ENCODE measurements at places on chromosomes 3 and 15. TPM values are rescaled to one million over a fixed set of nuclear protein-coding genes. Genes with fewer than 3 reads are reported as not detected.

DNA sequence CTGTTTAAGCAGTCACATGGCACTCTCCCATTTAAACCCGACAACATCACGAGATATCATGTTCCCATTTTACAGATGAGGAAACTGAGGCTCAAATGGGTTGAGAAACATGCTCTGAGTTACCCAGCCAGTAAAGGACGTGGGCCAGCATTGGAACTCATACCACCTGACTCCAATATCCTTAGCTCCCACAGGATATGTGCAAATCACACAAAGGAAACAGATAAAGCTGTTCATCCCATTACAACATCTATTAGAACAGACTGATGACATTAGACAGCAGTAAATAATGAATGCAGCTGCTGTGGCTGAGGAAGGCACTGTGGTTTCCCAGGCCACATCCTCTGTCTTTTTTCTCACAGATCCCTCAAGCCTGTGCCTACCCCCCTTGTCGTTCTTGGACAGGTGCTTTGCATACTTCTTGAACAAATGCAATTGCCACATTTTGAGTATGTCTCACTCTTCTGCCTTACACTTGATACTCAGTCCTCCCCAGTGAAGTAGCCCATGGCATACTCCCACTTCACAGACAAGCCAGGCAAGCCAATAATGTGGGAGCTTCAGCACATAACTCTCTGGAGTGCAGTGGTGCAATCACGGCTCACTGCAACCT lies 17.7 kb downstream of the FRMD4B start:
- DNase-seq, result no peak

DNA sequence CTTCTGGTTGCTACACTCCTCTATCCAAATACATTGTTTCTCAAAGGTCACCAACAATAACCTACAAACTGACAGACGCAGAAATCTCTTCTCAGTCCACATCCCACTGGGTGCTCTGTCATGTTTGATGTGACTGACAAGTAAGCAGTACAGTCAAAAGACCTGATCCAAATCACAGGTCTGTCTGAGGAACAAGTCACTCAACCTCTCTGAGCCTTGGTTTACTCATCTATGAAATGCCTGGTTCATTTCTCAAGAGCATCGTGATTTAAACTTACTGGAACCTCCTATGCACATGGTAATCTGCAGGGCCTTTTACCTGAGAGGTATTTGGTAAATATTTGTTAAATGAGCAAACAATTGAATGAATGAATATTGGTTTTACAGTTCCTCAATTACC lies 5.5 kb downstream of the LRRC31 start:
- no peak for DNase-seq

DNA sequence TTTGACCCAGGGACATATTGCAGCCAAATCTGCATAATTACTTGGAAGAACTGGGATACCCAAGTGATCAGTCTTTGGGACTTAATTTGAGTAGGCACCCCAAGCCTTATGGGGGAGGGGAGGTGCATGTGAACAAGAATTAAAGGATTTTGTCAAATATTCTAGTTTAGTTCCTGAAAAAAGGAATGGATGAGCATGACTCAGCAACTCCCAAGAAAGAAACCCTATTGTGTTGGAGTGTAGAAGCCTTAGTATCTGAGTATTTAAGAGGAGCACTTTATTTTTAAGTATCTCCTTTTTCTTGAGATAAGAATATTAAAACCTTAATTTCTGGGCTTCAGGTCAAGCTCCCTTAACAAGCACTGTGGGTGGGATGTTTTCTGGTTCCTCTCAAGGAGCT lies 222.4 kb downstream of the CD47 start:
- DNase-seq, result no peak

DNA sequence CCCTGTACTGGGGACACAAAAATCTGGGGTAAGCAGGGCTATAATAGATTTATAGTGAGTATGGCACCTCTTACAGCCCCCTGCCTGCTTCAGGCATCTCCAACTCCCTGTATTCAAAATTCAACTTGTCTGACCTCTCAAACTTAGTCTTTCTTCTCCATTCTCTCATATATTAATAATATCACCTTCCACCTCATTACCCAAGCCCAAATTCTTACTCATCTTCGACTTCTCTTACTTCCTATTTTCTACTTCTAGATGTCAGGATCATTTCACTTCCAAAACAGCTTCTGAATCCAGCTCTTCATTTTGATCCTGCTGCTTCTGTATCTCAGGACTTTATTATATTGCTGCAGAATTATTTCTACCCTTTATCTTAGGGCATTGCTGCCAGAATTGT lies 290.7 kb downstream of the CHST2 start:
- no peak for DNase-seq

DNA sequence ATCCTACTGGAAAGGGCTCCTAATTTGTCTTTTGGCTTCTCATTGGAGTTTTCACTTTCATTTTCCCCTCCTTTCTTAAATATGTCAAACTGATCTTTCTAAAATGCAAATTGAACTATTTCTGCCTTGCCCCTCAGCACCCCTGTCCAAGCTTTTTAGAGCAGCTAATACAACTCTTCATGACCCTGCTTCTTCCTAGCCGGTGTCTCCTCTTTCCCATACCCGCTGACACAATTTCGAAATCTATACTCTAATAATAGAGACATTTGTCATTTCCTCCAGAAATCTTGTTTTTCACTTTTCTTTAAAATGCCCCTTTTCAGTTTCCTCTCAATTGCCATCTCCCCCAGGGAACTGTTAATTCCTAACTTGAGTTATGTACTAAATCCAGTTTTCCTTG lies 2.9 kb upstream of the EPHA3 start:
- DNase-seq, result no peak

DNA sequence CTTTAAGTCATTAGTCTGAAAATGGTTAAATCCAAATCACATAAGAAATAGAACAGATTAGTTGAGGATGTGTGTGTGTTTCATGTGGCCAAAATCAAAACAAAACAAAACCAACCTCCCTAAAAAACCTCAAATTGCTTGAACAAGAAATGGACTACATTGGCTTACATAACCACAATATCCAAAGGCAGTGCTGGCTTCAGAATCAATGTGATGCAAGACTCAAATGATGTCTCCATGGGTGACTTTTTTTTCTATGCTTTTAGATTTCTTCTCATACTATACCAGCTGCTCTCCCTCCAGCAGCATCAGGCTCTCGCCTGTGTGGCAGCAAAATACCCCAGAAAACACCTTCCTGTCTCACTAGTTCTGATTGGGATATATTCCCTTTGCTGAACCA lies 36.0 kb upstream of the CMTM8 start:
- DNase-seq, result no peak

DNA sequence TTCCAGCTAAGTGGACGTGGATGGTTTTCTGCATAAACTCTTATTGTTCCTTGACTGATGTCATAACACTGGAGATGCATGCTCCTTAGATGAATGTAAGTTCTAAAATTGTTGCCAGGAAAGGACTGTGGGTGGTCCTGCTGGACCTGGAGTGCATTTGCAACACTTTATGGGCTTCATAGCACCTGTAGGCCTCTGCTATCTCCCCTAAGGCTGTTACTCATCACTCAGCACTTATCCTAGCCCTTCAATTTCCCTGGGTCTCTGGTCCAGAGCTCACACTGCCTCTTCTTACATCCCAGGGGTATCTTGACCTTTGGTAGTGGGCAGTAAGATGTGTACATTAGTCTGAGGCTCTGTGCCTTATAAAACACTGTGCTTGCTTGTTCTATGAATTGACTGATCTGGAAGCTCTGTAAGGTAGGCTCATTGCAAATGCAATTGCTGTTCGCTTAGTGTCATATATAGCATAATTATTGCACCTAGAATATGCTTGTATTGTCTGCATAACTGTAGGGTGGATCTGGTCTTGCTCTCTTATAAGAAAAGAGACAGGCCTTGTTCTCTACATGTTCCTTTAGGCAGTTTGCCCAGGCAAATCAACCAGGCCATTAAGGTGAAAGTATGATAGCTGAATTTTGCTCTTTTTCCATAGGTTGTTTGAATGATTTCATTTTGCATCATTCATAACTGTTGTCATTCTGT lies 35.8 kb downstream of the SLCO3A1 start:
- DNase-seq, result no peak

GRCh38 chr15:68729789-68730411 lies 90.8 kb downstream of the ANP32A start:
- peak; percentile 16 for DNase-seq

- DNase-seq, result no peak
Observed at GRCh38 chr3:188202358-188203138, 48.6 kb downstream of the LPP start.

DNA sequence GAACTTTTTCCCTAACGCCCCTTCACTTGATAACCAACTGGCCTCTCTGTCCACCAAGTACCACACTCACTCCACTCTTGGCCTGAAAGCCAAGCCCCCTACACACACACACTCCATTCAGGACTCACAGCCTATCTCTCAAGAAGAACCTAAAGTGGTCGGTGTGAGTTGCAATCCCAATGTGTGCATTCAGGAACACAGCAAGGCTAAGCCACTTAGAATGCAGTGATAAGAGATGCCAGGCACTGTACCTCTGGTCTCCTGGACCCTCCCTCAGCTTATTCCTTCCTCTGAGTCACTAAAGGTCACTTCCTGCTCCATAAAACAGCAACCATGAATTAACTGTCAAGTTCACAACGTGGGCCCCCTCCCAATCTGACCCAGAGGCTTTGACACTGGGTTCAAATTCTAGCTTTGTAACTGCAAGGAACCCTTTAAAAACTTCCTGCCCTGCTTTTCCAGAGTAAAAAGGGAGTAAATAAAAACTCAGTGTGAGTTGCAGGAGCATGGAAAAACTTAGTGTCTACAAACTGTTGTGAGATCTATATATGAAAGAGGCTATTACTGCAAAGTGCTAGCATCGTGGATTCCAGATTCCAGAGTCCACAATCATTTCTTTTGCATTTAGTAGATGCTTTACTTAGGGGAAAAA lies 17.6 kb upstream of the KCNMB3 start:
- DNase-seq, result no peak

DNA sequence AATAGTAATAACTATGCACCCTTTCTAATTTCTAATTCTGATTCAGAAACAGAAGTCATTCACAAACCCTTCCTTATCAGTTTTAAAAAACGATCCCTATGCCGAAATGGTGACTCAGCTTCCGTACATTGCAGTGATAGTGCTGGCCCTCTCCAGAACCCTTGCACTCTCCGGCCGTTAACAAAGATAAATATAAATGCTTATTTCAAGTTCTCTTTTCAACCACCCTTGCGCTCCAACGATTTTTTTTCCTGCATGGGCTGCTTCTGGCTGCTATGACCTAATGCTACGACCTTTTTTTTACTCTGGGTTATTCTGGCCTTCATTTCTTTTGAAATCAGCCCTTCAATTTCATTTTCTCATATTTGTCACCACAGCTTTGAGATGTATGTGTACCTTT lies 646.2 kb downstream of the NTRK3 start:
- DNase-seq, result no peak

Gene ALG1L2
- not detected for total RNA-seq

Gene MRPS22
- 45.5 TPM for total RNA-seq

Gene RBP2
- total RNA-seq, result not detected

Gene SH3GL3
- 9.5 TPM for total RNA-seq

Gene SUMF1
- 34.0 TPM for total RNA-seq

Gene PLS1
- 1.4 TPM for total RNA-seq

Measured in skin of body (tissue), 3 donors.